ENCODE measurements at places on chromosomes 16 and 17. TPM values are rescaled to one million over a fixed set of nuclear protein-coding genes. Genes with fewer than 3 reads are reported as not detected.
A peak's percentile ranks its signal among the peaks of the same experiment; 100 is the strongest.

C17orf67 gene
- 2.6 TPM for total RNA-seq

C17orf107 gene
- 0.16 TPM for total RNA-seq

TMIGD1 gene
- total RNA-seq = not detected

C17orf50 gene
- total RNA-seq = not detected

DNA sequence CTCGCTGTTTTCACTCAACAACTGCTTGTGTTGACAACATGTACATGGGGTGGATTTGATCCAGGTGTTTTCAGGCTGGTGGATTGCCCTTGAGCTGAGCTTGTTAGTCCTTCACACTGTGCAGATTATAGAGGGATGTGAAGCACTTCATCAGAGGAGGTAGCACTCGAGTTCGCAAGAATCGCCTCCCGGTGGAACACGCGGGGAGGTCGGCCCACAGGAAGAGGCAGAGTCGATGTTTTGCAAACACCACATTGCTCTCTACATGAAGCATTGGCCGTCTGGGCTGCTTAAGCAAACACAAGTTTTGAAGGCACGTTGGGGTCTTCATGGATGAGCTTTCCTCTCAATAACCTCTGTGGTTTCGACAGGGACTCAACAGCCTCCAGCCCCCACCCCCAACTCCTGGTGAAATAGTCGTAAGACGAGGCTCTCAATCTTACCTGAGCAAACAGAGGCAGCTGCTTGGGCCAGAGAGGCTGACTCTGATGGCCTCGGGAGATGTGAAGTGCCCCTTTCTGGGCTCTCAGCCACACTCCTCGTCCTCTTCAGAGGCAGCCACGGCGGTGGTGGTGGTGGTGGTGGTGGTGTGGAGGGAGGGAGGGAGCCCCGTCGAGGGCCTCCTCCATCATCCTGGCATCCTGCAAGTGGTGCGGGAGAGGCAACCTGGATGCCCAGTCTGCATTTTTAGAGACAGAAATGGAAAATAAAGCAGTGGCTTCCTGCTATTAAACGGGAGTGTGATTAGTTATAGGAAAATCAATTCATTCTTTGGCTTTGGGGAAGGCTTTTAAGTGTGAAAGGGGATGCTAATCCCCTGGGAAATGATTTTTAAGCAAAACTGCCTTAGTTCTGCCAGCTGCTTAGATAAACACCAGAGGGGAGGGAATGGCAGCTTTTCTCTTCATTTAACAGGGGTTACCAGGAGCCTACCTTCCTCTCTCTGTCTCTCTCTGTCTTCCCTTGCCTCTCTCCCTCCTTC is 552.5 kb upstream of the EEF2KMT start:
- DNase-seq = no peak

DNA sequence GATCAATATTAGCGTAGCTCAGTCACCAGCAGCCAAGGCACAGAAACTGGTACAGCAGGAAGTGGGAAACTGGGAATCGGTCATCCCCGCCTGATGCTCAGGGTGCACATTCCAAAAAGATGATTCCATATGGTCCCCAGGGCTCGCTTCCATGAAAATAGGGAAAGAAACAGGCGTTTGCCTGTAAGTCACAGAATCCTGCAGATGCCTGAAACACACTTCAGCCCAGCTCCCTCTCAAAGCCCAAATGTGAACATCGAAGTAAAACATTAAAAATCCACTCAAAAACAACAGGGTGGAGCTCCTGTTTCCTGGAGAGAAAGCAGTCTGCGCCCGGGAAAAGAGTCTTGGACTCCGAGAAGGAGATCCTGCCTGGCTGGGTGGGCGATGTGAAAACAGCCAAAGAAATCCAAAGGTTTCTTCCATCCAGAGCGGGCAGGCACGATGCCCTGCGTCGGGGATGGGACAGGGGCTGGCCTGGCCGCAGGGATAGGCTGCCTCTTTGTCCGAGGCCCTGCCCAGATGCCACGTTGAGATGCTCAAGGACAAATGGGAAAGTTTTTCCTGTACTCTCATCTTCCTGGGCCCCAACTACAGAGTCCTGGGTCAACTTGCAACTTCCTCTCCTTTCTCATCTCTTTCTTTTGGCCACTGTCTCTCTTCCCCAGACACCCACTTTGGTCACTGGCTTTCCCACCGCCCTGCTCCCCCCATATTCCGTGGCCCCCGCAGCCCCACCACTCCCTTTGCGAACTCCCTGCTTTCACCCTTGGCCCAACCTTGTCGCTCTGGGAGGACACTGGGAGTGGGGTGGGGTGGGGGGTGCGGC is 743 bp downstream of the WIPI1 start:
- no peak for DNase-seq

DNA sequence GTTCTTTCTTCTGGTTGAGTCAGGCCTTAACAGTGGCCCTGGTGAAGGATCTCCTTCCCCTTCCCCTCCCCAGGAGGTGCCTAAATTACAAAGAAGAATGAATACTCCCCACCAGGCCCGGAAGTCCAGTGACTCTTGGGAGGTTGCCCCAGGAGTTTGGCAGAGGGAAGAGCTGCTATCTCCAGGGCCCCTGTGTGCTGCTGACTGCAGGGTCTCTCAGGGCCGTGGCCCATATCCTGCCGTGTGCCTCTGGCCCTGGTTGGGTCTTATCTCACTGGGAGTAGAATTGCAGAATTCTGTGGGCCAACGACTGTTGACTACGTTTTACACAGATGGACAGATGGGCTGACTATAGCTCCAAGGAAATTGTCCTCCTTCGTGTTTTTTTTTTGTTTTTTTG is 28.0 kb downstream of the AKAP1 start:
- no peak for DNase-seq

DNA sequence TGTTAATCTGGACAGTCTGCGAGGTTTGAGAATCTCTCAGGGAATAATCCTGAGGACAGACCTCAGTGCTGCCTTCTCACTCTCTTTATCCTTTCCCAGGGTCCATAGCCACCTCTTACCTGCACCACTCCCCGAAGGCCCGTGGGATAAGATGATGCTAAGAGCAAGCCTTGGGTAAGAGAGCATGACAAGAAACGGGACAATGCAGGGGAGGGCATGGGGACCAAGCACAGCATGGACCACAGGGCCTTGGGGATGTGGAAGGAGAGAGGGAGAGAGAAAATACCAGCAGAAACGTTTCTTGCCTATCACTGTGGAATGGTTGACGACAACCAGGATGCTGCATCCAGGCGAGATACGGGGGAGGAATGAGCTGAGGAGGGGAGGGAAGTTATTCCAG is 8.3 kb upstream of the SDR42E1 start:
- DNase-seq = no peak

DNA sequence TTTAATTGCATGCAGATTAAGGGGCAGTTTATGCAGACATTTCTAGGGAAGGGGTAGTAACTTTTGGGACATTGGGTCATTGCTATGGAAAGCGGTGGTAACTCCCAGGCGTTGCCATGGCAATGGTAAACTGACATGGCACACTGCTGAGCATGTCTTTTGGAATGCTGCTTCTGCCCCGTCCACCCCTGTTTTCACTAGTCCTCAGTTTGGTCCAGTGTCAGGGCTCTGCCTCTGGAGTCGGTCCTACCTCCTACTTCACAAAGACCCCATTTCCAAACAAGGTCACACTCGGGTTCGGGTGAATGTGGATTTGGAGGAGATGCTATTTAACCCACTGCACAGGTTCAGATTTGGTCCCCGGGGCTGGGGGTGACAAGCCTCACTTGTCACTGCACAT is 2.9 kb downstream of the IL34 start:
- DNase-seq = no peak

DNA sequence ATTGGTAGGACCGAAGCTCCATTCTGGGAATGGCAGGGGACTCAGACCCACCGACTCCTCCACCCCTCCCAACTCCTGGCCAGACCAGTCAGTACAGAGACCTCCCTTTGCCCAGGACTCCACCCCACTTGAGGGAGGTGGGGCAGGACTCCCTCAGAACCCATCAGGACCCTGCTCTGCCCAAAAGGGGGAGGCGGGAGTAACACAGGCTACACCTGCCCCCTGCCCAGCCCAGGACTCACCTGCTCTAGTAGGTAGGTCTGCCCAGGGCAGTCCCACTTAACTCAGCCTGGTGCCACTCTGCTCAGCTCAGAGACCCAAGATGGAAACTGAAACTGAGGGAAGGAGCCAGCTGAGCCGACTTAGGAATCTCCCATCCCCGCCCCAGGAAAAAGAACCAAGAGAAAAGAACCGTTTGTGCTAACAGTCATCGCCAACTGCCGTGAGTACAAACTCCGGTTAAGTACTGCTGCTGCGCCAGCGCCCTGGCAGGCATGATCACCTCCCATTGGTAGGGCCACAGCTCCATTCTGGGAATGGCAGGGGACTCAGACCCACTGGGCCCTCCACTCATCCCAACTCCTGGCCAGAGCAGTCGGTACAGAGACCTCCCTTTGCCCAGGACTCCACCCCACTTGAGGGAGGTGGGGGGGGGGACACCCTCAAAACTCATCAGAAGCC is 503 bp downstream of the DHX58 start:
- no peak for DNase-seq

GRCh38 chr16:15466886-15467781 is 32.7 kb downstream of the BMERB1 start:
- no peak for DNase-seq

GRCh38 chr17:75178453-75178852 is 4.3 kb downstream of the SUMO2 start:
- DNase-seq = no peak

DNA sequence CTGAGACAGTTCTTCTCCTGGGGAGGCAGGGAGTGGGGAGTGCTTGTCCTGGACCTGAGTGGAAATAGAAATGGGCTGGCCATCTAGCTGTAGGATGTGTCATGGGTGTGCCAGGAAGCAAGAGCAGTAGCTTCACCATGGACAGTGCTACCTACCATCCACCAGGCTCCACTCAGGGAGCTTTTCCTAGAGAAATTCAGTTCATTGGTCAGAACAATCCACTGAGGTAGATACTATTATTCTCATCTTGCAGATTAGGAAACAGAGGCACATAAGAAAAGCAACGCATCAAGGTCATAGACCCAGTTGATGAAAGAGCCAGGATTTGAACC is 372.0 kb downstream of the SLC39A11 start:
- DNase-seq = no peak

GRCh38 chr17:50421308-50422051 is 4.5 kb upstream of the ACSF2 start:
- DNase-seq = no peak

GRCh38 chr17:17576772-17577234 is 14.7 kb downstream of the PEMT start:
- no peak for DNase-seq

DNA sequence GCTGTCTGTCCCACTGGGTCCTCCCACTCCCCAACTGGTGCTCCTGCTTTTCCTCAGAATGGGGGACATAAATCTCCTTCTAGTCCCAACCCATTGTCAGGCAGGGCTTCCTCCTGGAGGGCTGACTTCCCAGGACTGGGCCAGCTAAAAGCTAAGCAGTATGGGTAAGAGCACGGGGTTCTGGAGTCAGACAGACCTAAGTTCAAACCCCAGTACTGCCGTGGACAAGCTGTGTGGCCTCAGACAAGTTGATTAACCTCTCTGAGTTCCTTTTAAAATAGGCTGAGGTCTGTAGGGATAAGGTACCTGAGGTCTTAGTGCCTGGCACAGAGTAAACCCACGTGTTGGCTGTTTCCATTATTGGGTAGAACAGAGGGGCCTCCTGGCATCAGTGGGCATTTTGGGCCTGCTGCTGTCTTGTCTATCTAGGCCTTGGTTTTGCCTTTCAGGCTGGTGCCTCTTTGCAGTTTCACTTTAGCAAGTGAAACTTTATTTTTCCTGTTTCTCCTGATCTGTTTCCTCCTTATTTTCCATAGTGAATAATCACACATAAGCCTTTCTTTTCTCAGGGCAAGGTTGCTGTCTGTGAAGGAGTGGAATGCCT is 114.6 kb downstream of the PRKCB start:
- DNase-seq = no peak

- no peak for DNase-seq
These were observed 22.6 kb downstream of the ADCY9 start for GRCh38 chr16:4093495-4094126.

DNA sequence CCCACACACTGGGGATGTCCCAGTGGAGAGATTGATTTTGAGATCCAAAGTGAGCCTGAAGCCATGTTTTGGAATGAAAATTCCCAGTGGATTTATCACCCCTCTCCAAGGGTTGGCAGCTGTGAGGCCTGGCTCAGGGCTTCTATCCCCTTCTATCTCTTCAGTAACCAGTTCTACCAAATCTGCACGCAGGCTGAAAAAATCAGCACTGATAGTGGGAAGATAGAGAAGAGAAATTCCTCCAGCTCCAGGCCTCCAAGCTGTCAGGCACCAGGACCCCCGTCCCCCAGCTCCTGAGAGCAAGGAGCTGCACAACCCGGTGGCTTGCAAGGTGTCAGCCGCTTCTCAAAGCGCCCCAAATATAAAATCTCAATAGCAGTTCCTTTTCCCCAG is 1.0 kb downstream of the FLOT2 start:
- DNase-seq = no peak

GRCh38 chr16:58882292-58882691 is 148.2 kb upstream of the GOT2 start:
- DNase-seq = peak; percentile 31

- no peak for DNase-seq
These were observed 80.0 kb downstream of the ANKRD11 start for GRCh38 chr16:89410322-89410721.

- no peak for DNase-seq
These were observed 366.2 kb upstream of the EEF2KMT start for GRCh38 chr16:5463820-5464219.

GRCh38 chr17:50765454-50766221 is 1.7 kb downstream of the ANKRD40CL start:
- DNase-seq = peak; percentile 37

- no peak for DNase-seq
These were observed 993 bp upstream of the ANKRD11 start for GRCh38 chr16:89491238-89491869.

- no peak for DNase-seq
These were observed 1.6 kb downstream of the FAM117A start for GRCh38 chr17:49762151-49762941.
